ENCODE measurements at places on chromosomes 6 and 20. TPM values are rescaled to one million over a fixed set of nuclear protein-coding genes. Genes with fewer than 3 reads are reported as not detected.

The ABHD16B gene
- not detected for total RNA-seq

The HCRTR2 gene
- total RNA-seq, result 1.5 TPM

The ZFP57 gene
- not detected for total RNA-seq

The HNF4A gene
- 2.3 TPM for total RNA-seq

The PRDM13 gene
- 16.6 TPM for total RNA-seq

The PRSS35 gene
- total RNA-seq, result 153 TPM

The SEL1L2 gene
- 0.60 TPM for total RNA-seq

The VNN1 gene
- 0.82 TPM for total RNA-seq

The PAK5 gene
- total RNA-seq, result 12.2 TPM

The SSTR4 gene
- not detected for total RNA-seq

The SNAP25 gene
- total RNA-seq, result 162 TPM

The BMP5 gene
- total RNA-seq, result 20.8 TPM

The INSM1 gene
- total RNA-seq, result 25.6 TPM

The SNX9 gene
- total RNA-seq, result 26.4 TPM

The SYCP2 gene
- 5.4 TPM for total RNA-seq

The DYNLT2 gene
- 6.4 TPM for total RNA-seq

The AKAP12 gene
- 228 TPM for total RNA-seq

The BEND3 gene
- 6.9 TPM for total RNA-seq

The SLC13A3 gene
- 10.1 TPM for total RNA-seq

The PRICKLE4 gene
- 4.1 TPM for total RNA-seq

The VSTM2L gene
- total RNA-seq, result 25.0 TPM

The CLDN20 gene
- total RNA-seq, result not detected

The VWA7 gene
- 0.88 TPM for total RNA-seq

The RIN2 gene
- total RNA-seq, result 52.7 TPM

The OXT gene
- total RNA-seq, result not detected

The OR2J2 gene
- total RNA-seq, result not detected

The GSTA1 gene
- 2.0 TPM for total RNA-seq

The C6orf141 gene
- total RNA-seq, result 0.77 TPM

The PI16 gene
- 154 TPM for total RNA-seq

The BRPF3 gene
- total RNA-seq, result 39.2 TPM

The C6orf58 gene
- total RNA-seq, result not detected
